ENCODE measurements at places on chromosomes 3 and 15.
A peak's percentile ranks its signal among the peaks of the same experiment; 100 is the strongest.

GRCh38 chr3:181880331-181880730, 168.6 kb downstream of the SOX2 start:
- ATAC-seq = no peak

- ATAC-seq = peak; percentile 9
Measured at GRCh38 chr15:43251185-43251870, 15.4 kb downstream of the TGM5 start.

DNA sequence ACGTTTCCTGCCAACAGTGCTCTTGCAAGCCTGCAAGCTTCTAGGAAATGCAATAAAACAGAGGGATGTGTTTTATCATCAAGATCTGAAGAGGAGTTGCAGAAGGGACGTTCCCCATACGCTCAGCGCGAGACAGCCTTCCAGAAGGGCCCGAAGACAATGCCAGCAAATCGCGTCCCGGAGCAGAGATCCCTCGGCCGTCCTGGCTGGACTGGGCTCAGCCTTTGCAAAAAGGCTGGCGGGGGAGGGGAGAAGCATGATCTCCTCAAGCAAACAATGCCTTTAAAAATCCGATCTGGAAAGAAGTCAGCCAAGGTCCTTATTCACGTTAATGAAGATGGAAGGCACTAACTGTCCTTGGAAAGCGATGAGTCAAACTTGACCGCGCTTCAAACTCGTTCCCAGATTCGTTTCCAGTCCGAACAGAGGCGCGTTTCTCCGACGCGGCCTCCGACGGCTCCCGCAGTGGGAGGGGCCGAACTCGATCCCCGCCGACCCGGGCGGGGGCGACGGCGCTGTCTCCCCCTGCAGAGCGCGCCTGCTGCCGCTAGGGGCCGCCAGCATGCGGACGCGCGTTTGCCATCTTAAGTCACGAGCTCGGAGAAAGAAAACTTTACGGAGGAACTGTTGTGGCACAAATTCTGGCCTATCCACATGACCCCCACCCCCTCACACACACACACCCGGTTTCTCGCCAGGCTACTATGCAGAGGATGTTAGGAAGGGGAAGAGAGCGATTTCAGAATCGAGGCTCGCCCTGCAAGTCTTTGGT, 5.5 kb downstream of the BCL6 start:
- peak; percentile 33 for ATAC-seq

DNA sequence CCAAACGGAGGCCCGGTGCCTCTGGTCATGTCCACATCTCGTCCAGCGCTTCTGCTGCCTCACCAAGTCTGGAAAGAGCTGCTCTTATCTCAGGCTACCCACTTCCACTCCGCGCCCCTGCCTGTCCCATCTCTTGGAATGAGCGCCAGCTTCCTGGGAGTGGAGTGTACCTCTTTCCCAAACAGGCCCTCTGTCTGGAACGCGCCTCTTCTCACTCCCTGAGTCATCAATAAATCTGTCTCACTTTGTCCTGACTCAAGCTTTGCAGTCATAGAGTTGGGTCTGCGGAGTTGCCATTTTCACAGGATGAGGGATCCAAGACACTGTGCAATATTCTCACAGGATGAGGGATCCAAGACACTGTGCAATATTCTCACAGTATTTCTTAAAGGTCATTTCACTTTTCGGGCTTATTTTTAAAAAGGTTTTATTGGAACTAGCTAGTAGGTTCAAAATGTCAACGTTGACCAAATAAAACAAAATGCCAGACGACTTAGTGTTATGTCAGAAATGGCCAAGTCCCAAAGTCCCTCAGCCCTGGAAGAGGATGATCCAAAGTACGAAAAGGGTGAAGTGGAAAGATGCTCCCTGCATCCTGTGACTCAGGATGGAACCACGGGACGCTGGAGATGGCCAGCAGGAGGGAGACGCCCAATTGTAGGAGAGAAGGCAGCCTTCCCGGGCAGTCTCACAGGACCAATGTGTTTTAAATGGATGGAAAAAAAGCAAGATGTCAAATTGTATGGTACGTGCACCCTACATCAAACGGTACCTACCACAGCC, 81.1 kb downstream of the CHSY1 start:
- peak; percentile 27 for ATAC-seq
